ENCODE measurements at places on chromosomes 12 and 14.
A peak's percentile ranks its signal among the peaks of the same experiment; 100 is the strongest.

- peak; percentile 84 for DNase-seq
- peaks cover 8% of the 10 kb centered on the region for H3K4me1 ChIP-seq
- H3K4me3 ChIP-seq: no peak overlapping the region
- H3K27ac ChIP-seq: no peak overlapping the region
- no peaks in the 10 kb centered on the region for H3K36me3 ChIP-seq
- no peaks in the 10 kb centered on the region for H3K27me3 ChIP-seq
These were observed 93.7 kb downstream of the SPTSSA start for GRCh38 chr14:34368115-34368970.

DNA sequence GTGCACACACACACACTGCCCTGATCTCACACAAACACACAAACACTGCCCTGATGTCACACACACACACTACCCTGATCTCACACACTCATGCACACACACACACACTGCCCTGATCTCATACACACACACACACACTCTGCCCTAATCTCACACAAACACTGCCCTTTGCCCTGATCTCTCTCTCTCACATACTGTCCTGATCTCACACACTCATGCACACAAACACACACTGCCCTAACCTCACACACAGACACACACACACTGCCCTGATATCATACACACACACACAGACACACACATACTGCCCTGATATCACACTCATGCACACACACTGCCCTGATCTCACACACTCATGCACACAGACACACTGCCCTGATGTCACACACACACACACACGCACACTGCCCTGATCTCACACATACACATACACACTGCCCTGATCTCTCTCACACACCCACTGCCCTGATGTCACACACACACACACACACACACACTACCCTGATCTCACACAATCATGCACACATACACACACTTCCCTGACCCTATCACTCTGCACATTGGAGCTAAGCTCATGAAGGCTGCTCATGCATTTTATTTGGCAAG lies 97.6 kb upstream of the DIO3 start:
- no peaks in the 10 kb centered on the region for H3K36me3 ChIP-seq
- peaks cover 38% of the 10 kb centered on the region for H3K27me3 ChIP-seq
- no peak overlapping the region for H3K4me3 ChIP-seq
- H3K4me1 ChIP-seq: no peaks in the 10 kb centered on the region

DNA sequence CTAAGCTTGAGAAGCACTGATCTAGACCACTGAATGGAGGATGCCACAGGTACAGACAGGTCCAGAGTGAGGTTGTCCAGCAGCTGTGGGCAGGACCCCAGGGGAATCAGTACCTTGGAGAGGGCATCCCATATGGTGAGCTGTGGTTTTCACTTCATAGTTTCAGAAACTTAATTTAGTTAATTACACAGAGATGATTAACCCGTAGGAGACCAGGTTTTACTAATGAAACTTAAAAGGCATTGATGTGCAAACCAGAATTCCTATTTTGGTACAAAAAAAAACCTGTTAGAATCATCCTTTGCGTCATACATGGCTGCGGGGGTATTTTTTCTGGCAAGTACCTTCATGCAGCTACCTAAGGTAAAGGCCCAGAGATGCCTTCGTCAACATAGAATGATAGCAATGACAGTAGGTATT lies 159.3 kb downstream of the DACT1 start:
- no peak overlapping the region for H3K27ac ChIP-seq
- no peaks in the 10 kb centered on the region for H3K36me3 ChIP-seq
- no peak for DNase-seq
- H3K27me3 ChIP-seq: no peaks in the 10 kb centered on the region
- H3K4me1 ChIP-seq: peaks cover 6% of the 10 kb centered on the region
- H3K4me3 ChIP-seq: no peak overlapping the region

DNA sequence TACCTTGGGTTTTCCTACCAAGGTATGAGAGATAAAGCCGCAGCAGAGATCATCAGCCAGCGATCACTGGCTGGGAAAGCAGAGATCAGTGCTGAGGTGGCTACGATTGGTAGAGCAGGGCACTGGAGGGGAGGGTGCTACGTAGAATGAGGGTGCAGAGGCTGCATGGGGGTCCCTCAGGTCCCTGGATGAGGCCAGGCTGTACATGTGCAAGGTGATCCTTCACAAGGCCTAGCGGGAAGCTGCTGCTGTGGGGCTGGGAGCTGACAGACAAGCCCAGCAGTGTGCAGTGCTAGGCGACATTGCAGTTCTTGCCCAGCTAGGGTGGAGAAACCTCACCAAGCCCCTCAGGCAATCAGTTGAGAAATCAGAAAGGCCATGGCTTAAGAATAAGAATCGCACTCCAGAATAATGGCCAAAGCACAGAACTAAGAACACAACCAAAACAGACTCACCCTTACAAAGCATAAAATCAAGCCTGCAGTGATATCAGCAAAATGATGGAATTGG lies 37.2 kb upstream of the GPR132 start:
- peaks cover 3% of the 10 kb centered on the region for H3K27me3 ChIP-seq
- H3K36me3 ChIP-seq: no peaks in the 10 kb centered on the region
- H3K27ac ChIP-seq: no peak overlapping the region
- H3K4me1 ChIP-seq: no peaks in the 10 kb centered on the region
- DNase-seq: no peak

- no peaks in the 10 kb centered on the region for H3K4me1 ChIP-seq
- no peaks in the 10 kb centered on the region for H3K36me3 ChIP-seq
- H3K27me3 ChIP-seq: peaks cover 53% of the 10 kb centered on the region
- no peak for DNase-seq
- no peak overlapping the region for H3K4me3 ChIP-seq
These were observed 116.0 kb upstream of the LHX5 start for GRCh38 chr12:113587720-113588119.

All from cardiac muscle cell (in vitro differentiated cells and primary cell).